ENCODE measurements at places on chromosomes 2 and 18.
A peak's percentile ranks its signal among the peaks of the same experiment; 100 is the strongest.

DNA sequence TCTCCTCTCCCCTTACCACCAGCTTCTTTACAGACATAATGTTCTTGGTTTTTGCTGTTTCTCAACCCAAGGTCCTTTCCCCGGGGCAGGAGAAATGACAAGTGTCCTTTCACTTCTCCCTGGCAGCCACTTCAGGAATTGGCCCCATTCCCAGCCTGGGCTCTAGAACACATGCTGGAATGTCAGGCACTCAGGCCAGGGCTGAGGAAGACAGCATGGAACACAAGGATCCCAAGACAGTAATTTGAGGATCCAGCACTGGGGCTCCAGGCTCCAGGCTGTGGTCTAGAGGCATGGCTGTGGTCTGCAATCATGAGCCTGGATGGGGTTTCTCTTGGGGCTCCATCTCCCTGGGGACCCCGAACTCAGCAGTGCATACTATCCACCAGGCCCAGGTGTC is 201.4 kb downstream of the CELF4 start:
- no peak for DNase-seq

DNA sequence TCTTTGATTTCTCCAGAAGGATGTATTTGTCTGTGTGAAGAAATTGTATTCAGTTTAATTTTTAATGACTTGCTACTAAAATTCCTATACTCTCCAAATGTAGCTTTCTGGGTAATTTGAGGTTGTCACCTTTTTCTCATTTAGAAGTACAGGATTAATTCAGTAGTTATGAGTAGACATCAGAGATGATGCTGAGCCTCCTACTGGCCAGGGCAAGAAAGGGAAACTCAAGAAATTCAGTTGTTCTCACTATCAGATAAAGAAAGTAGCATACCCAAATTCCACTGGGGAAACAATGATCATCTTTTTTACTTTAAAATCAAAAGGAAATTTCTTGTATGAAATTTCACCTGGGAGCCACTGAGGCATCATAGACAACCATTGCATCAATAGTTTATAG is 199.4 kb downstream of the SATB2 start:
- peak; percentile 14 for DNase-seq

DNA sequence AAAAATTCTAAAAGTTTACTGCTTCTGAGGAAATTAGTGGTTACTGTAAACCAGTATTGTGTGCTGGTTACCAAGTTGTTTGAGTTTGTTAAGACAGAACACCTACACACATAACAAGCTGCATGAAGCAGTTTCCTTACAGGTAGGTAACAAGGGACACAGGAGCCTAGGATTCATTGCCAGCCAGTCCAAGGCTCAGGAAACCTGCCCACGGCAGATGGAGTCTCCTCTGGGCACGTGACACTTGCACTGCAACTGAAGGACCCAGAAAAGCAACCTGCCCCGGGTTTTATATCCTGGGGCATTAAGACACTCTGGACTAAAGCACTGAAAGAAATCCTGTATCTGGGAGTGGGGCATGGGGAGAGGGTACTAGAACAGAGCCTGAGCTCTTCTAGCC is 639.3 kb downstream of the ADCYAP1 start:
- no peak for DNase-seq

DNA sequence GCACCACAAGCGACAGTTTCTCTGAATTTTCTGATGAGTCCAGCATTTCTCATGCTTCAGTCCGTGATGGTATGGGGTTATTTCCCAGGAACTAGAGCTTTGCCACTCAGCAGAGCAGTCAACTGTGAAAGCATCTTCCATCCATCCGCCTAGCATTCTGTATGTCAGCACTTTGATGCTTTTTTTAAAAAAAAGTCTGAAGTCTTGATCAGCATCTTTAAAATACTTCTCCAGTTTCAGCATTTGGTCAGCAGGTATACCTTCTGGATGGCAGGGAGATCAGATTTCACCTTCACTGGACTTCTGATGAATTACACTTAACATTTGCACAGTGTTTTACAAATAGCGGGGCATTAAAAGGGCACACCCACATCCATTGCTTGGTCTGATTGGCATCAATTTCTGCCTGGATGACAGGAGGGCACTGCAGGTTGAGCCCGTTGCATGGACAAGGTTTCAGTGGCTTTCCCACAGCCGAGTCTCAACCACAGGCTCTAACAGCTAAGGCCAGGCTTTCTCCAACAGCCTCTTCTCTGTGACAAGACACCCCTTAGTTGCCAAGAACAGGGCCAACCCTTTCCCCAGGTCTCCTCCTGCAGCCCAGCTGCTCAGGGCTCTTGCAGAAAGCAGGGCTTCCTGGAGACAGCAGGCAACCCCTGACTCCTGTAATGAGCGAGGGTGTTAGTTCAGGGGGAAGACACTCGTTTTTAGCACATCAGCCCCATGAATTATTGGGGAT is 54.0 kb downstream of the EMILIN2 start:
- no peak for DNase-seq

DNA sequence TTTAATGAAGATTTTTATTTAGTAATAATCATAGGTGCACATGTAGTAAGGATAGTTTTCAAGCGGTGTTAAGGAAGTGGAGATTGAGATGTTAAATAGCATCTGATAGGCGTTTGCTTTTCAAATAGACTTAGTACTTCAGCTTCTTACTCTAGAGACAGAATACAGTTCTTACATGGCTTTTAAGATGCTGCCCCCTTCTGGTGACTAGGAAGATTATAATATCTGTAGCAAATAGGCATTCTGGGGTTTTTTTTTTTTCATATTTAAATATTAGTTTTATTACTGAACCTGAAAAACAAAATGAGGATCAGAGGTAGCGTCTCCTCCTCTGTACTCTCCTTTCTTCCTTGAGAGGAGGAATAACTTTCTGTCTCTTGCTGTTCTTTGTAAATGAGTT is 100.2 kb downstream of the AGAP1 start:
- DNase-seq, result peak; percentile 56

DNA sequence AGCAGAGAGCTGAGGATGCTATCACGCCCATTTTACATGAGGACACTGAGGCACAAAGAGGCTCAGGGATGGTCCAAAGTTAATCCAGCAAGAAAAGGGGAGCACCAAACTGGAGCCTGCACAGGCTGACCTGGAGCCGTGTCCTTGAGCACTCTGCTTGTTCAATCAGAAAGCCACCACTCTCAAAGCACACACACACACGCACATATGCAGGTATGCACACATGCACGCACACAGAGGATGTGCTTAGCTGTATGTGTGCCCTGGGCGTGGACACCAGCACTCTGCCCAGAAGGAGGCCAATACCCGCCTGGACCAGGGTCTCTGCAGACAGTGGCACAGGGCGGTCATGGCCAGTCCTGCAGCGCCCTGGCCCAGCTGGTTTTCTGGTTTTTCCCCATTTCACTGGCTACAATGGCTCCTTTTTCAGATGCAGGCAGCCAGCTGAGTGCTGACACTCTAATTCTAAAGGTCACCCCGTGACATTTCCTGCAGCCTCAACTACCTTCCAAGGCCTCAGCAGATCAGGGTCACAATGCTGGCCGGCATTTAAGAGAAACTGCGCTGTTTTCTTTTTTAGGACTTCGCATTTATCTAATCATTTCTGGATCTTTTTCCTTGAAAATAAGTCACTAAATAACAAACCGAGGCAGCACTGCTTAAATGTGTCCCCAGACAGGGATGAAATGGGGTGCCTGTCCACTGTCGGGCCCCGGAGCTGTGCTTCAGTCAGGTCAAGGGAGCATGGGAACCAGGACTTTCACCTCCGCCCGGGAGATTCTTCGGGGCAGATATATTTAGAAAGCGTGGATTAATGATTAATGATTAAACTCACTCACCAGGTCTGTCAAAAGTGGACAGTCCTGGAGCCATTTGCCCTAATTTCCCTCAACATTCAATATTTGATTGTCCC is 104.5 kb downstream of the HDAC4 start:
- DNase-seq, result no peak

- DNase-seq, result no peak
Measured at GRCh38 chr2:48320742-48321141, 209.2 kb upstream of the STON1 start.

- DNase-seq, result peak; percentile 11
Measured at GRCh38 chr2:105081006-105081601, 43.2 kb downstream of the MRPS9 start.

Data from AG20443 (cell line).